GM13976 (cell line): ENCODE measurements at places on chromosomes 11 and 22.
A peak's percentile ranks its signal among the peaks of the same experiment; 100 is the strongest.

GRCh38 chr11:127071606-127072005 is 71.0 kb upstream of the KIRREL3 start:
- no peak for DNase-seq

DNA sequence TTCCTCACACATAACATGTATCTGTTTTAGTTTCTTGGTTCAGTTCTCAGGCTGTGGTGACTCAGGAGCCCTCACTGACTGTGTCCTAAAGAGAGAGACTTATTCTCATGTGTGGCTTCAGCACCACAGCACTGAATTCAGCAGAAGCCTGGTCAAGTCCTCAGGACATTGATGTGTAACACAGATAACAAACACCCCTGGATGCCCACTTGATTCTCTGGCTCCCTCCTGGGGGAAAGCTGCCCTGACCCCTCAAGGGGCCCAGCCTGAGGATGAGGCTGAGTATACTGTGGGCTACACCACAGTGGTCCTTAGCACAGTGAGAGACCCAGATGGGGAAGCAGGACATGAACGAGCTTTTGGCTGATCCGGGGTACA is 87.2 kb upstream of the VPREB1 start:
- peak; percentile 30 for DNase-seq

DNA sequence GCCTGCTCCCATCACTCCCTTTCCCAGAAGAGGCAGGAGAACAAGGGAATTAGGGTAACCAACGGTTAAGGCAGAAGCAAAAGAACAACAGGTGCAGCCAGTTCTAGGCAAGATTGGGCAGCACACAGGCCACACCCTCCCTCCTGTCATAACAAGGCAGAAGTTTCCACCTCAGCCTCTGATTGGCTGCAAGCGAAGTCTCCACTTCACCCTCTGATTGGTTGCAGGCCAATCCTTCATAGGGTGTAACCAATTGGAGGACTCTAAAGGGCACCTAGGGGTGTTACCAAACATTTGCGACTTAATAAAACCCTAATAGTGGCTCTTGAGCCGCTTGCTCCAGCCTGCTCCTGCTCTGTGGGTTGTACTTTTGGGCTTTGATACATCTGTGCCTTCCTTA is 153.8 kb downstream of the CACNA1I start:
- DNase-seq = no peak

GRCh38 chr11:69479591-69480271 is 1.7 kb upstream of the LINC01488 start:
- DNase-seq = no peak

DNA sequence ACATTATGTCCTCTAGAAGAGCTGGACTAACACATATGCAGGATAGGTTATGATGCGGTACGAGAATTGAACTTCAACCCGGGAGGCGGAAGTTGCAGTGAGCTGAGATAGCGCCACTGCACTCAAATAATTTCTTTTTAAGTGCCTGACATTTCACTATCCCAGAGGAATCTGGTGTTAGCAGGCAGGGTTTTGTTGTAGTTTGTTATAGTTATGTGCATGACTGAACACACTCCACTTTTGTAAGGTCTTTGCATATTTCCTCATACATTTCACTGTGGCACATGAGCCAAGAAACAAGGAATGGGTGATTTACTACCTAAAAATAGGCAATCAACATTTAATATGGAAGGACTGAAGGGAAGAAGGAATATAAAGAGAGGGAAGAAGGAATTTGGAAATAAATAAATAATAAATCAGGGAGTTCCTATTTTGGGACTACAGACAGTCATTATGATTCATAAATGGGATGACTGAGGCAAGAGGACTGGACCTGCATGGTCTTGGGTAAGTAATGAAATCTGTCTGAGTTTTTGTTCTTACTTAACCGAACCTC is 8.7 kb upstream of the HIPK3 start:
- no peak for DNase-seq

DNA sequence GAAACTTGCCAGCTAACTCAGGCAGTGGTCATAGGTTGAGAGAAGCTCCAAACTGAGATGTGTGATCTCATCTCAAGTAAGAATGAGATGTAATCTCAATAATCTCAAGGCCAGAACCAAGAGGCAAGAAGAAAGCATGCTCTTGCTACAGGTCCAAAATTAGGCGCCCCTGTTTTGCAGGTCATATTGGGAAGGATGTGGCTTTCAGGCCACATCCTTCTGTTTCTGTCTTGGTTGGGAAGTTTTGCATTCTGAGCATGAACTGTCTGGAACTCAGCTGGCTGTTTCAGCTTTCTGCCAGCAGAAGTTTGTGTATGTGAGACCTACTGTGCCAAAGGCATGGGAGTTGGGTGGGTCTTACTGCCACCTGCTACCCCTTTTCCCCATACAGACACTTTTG is 67.5 kb upstream of the MS4A8 start:
- DNase-seq = no peak

GRCh38 chr11:45924927-45925326 is 2.5 kb downstream of the LARGE2 start:
- no peak for DNase-seq

- DNase-seq = peak; percentile 73
Observed at GRCh38 chr11:46247659-46248058, 29.8 kb upstream of the CREB3L1 start.

DNA sequence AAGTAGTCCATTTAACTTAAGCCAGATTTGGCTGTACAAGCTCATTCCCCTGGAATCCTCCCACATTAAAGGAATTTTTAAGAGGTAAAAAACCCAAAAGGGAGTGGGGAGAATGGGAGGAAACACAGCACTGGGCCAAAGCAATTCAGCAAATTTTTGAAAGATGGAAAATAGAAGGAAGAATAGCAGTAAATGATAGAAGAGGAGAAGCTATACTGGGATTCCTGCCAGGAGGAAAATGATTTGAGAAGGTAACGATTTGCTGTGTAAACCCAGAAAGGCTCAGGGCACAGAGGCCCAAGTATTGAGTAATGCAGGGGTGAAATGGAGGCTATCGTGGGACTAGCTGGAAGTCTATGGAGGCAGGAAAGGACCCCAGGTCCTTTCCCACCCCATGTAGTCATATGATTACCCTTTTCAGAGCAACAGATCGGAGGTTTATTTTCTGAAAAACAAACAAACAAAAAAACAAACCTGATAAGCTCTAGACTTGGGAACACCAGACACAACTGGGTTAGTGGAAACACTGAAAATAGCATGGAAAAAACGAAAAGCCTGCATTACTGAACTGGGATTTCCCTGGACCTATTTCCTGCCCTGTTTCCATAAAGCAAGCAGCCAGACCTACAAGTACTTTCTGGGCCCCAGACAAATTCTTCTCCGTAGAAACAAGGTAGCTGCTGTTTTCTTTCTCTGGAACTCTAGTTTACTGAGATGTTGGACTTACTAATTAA is 140.0 kb downstream of the SWAP70 start:
- no peak for DNase-seq

- no peak for DNase-seq
Observed at GRCh38 chr22:24855794-24856193, 49.8 kb downstream of the SGSM1 start.

- DNase-seq = peak; percentile 80
Observed at GRCh38 chr11:70423523-70424505, 25.5 kb downstream of the CTTN start.

DNA sequence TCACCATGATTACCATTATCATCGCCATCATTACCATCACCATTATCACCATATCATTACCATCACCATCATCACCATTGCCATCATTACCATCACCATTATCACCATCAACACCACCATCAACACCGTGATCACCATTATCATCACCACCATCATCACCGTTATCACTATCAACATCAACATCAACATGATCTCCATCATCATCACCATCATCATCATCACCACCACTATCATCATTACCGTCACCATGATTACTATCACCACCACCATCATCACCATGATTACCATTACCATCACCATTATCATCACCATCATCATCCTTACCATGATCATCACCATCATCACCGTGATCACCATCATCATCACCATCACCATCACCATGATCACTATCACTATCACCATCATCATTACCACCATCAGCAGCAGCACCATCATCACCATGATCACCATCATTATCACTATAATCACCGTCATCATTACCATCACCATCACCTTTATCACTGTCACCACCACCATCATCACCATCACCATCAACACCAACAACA is 753.7 kb downstream of the BRD1 start:
- DNase-seq = no peak
